Sigmoid colon (tissue), 7 donors: ENCODE measurements at places on chromosomes 3 and 15. TPM values are rescaled to one million over a fixed set of nuclear protein-coding genes. Genes with fewer than 3 reads are reported as not detected.

CRELD1 gene
- total RNA-seq = 51.6 TPM

SLC2A2 gene
- total RNA-seq = not detected

FMN1 gene
- total RNA-seq = 12.3 TPM

IL5RA gene
- 0.49 TPM for total RNA-seq

CYP11A1 gene
- 0.36 TPM for total RNA-seq

PYGO1 gene
- 20.7 TPM for total RNA-seq

TFDP2 gene
- 52.3 TPM for total RNA-seq

PKM gene
- total RNA-seq = 191 TPM

CYP8B1 gene
- total RNA-seq = not detected

DAZL gene
- total RNA-seq = not detected
